ENCODE measurements at places on chromosomes 5 and 9.
A peak's percentile ranks its signal among the peaks of the same experiment; 100 is the strongest.

DNA sequence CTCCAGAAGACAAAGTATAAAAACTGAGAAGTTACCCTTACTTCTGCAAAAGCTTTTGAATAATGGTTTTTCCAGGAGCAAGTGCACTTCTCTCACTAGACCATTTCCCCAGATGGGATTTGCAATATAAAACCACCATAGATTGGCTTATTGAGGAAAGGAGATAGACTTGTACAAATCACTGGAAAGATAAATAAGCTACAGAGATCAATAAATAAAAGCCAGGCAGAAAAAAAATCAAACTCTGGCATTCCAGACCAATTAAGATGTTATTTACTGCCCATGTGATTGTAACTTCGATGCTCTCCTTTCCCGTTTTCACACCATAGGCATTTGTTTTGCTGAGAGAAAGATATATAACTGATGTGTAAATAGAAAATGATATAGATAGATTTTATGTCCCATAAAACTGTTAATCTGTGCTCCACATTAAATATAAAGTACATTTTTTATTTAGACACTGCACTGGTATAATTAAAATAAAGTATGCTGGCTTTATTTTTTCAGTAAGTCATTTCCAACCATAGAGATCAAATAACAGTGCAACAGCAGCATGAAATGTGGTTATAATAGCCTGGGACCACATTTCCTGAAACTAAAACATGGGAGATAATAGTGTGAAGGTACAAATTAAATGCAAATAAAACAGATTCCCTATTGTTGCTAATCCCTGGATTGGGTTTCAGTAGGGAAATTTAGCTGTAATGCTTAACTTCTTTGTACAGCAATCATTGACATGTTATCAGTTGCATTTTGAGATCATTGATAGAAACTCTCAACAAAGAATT lies 177.7 kb downstream of the NR2F1-AS1 start:
- DNase-seq, result no peak

- DNase-seq, result no peak
Observed at GRCh38 chr9:112861638-112862555, 28.8 kb downstream of the SLC46A2 start.

- DNase-seq, result no peak
Observed at GRCh38 chr5:153624451-153624765, 133.9 kb downstream of the GRIA1 start.

DNA sequence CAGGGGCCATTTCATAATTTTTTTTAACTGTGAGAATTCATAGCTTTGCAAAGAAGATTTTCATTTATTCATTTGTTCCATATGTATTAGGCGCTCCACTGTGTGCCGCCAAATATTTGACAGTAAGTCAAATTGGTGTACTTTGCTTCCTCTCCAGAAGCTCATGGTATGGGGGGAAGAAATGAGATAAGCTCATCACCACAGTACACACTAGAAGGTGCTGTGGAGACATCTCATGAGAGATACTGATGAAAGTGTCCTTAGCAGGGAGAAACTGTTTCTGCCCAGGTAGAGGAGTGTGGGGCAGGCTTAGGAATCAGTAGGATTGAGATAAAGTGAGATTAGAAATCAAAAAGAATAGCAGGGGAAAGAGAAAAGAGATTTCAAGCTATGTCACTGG lies 136.2 kb downstream of the CDH6 start:
- no peak for DNase-seq

DNA sequence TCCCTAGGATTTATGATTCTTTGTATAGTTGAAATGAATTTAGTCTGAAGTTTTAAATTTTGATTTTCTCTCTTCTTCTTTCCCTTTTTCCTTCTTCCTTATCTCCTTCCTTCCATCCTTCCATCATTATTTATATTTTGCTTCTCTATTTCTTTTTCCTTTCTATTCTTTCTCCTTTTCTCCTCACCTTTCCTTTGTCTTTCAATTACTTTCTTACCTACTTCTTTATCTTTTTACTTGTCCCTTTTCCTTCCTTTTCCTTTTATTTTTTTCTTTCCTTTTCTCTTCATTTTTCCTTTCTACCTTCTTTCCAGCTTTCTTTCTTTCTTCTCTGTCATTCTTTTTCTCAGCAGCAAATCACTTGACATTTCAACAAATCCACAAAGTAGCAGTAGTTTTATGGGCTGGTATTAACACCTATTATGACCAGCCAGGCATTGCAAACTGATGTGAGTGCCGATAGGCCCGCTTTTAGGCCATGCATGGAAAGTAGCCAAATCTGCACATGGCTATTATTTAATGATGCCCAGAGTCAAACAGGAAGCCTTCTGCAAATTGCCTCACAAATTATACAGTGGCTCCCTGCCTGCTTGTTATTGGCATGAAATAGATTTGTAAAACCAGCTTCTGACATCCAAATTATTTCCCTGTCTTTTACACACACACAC lies 37.1 kb upstream of the NR3C1 start:
- DNase-seq, result no peak

DNA sequence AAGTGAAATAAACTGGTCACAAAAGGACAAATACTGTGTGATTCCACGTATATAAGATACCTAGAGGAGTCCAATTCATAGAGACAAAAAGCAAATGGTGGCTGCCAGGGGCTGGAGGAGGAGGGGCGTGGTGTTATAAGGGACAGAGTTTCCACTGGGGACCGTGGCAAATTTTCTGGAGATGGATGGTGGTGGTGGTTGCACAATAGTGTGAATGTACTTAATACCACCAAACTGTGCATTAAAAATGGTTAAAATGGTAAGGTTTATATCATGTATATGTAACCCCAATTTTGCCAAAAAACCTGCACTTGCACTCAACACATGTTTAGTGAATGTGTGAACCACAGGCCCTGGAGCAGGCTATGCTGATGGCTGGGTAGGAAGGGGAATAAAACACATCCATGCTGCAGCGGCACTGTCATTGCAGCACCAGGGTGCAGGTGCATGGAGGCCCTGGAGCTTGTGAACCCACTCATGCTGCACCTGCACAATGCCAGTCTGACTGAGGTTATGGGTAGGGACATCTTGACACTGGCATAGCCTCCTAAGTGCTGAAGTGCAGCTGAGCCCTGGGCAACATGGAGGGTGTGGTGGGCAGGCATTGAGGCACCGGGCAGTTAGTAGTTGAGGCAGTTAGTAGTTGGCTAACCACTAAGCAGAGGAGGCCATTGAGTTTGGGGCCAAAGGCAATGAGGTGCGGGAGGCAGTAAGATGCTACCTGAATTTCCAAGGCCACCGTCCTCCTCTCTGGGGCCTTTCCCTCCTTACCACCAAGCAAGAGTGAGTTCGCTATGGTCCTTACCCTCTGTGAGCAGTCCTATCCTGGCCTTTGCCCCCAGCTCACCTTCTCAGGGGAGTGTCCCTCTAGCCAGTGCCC lies 3.5 kb upstream of the PHF2 start:
- DNase-seq, result no peak

DNA sequence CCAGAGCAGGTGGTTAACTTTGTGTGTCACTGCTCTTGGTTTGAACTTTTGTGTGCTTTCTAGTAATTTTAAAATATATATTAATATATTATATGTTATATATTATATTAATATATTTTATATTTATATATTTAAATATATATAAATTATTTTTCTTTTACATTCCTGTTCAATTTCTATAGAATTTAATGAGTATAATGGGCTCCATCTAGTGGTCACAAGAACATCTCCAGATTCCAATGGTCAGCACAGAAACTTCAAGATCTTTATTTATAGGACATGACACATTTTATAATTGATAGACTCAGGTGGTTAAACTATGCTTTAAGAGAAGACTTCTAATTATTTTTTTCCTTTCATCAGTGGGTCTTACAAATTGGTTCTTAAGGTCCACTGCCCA lies 39.1 kb downstream of the COL23A1 start:
- no peak for DNase-seq

DNA sequence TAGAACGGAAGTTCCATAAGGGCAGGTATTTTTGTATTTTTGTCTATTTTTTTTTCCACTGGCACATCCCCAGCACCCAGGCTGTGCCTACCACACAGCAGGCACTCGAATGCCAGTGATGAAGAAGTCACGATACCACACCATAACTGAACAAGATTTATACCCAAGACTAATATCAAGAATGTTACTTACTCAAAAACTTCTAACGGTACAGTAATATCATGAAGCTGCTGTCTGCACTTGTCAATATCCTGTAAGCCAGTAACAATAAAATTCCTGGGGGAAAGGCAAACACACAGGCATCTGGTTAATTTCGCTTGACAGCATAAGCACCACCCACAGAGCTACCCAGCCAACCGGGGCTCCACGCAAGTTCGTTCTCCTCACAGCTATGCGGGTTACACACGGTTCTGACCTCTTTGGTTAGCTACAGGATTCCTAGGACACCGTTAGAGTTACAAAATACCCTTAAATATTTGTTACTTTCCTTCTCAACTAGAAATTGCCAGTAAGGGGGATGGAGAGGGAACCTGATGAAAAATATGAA lies 1.3 kb downstream of the MED10 start:
- no peak for DNase-seq

DNA sequence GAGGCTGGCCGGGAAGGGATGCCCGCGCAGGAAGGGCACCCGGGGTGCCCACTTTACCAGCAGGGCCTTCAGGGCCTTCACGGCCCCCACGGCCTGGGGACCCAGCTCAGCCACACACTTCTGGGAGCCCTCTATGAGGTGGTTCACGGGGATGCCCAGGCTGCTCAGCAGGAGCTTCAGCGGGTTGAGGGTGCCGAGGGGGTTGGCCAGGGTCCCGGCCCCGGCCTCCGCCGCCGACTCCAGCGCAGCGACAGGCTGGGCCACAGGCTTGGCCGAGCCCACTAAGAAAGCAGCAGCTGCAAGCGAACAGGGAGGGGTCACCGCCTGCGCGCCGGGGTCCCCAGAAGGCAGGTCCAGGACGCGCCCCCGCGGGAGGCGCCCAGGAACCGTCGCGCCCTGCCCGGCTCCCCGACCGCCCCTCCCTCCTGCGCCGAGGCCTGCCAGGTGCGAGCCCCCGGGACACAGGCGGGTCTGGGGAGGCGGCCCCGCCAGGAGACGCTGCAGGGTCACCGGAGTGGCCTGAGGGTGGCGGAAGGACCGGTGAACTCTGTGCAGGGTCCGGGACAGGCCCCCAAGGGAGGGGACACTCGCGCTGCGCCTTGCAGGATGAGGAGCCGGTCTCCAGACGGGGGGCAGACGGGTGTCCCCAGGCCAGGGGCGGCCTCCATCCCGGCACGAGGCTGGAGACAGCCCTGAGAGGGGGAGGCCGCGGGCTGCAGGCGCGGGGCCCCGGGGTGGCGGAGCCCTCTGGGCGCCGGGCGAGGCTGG lies 572 bp downstream of the SCGB3A1 start:
- no peak for DNase-seq

DNA sequence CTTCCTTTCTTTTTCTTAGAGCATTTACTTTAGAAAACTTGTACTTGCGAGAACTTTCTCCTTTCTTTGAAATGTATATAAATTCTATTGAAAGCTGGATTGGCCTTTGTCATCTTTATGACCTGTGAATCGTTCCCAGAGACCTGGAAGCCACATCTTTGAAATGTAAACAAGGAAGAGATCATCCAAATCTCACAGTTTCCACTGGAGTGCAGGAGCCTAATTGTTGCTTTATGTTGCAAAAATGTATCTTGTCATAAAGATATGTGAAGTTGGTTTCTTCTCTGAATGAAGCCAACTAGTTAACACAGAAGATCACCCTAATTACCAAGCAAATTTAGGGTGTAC lies 1101.8 kb downstream of the TAF11L14 start:
- no peak for DNase-seq

GRCh38 chr9:7639471-7639870 lies 160.1 kb downstream of the DMAC1 start:
- DNase-seq, result no peak

- no peak for DNase-seq
Observed at GRCh38 chr5:126357585-126358342, 65.4 kb upstream of the GRAMD2B start.

- DNase-seq, result no peak
Observed at GRCh38 chr5:123278284-123278683, 144.9 kb downstream of the CEP120 start.

- no peak for DNase-seq
Observed at GRCh38 chr9:95760791-95761190, 114.7 kb upstream of the ERCC6L2 start.

DNA sequence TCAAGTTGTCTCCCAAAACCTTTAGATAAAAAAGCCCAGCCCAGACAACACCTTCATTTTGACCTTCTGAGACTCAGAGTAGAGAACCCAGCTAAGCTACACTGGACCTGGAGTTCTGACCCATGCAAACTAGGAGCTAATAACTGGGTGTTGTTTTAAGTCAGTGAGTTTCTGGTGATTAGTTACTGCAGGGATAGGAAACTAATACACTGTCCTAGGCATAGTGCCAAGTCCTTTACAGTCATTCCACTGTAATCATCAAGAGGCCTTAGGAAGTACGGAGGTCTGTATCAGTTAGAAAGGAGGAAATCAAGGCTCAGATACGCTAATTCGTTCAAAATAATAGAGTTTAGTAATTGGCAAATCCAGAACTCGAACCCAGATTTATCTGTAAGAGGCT lies 197.9 kb downstream of the KCTD16 start:
- DNase-seq, result no peak

DNA sequence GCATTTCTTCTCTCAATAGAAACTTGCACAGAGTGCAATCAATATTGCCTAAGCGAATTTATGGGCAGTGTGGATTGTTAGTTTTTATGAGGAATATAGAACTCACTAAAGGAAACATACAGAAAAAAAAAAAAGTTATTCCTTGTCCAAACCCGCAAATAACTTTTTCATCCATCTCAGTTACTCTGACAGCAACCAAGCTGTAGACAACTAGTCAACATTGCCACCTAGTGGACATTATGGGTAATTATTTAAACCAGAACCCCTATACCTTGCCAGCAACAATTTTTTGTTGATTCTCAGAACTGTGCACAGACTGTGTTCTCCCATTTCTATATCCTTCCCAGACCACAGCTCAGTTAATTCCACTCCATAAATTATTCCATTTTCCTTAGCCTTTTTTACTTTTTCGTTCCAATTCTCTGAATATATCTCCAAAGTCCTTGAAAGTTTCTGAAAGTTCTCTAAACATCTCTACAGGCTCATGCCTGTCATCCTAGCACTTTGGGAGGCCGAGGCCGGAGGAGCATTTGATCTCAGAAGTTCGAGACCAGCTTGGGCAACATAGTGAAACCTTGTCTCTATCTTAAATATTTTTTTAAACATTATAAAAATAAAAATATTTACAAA lies 2.6 kb upstream of the AFAP1L1 start:
- DNase-seq, result no peak

DNA sequence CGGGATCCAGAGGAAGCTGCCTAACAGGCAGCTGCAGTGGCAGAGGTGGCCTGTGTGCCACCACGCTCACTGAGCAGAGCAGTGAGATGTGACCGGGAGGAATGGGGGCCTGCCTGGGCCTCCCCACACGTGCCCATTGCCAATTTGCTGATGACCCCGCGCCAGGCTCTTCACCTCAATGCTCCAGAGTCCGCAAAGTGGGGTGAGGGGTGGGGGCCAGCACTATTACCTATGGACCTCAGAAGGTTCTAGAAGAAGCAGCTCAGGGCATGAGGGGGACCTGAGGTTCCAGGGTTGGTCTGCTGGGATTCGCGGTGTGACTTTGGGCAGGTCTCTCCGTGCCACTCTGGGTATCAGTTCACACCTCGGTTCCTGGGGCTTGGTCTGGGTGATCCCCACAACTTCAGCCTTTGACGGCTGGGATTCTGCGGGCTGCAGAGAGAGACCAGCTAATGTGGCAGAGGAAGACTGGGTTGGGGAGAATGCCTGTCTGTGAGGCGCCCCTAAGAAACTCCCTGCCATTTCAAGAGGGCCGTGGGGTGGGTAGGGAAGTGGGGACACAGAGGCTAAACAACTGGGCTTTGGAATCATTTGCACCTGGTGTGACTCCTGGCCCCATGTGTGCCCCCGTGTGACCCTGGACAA lies 231.0 kb upstream of the MVB12B start:
- DNase-seq, result no peak

GRCh38 chr5:72848474-72849428 lies 32.3 kb downstream of the TNPO1 start:
- DNase-seq, result peak; percentile 3
